ENCODE measurements at places on chromosomes 5 and 9. TPM values are rescaled to one million over a fixed set of nuclear protein-coding genes. Genes with fewer than 3 reads are reported as not detected.

BTNL3 gene
- not detected for total RNA-seq

AQP7 gene
- 18.2 TPM for total RNA-seq

GRXCR2 gene
- not detected for total RNA-seq

CMYA5 gene
- 1,322 TPM for total RNA-seq

NRG2 gene
- total RNA-seq, result 3.5 TPM

CDX1 gene
- not detected for total RNA-seq

SCGB3A2 gene
- not detected for total RNA-seq

Measured in psoas muscle (tissue), 8 donors.